ENCODE measurements at places on chromosomes 6 and 20. TPM values are rescaled to one million over a fixed set of nuclear protein-coding genes. Genes with fewer than 3 reads are reported as not detected.

ADGB gene
- total RNA-seq = not detected

DNA sequence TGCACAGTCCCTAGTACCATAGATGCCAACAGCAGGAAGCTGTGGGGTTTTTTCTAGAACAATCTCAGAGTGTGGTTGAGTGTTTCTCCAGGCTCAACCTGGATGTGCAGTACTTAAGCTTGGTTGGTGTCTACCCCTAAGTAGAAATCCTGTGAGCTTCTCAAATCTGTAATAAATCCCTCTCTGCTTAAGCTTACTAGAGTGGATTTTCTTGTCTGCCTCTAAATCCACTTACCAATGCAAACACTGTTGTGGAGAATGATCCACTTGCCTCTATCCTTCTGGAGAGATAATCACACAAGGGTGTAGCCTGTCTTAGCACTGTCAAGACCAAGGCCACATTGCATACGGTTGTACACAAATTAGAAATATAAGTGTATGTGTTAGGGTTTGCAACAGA, 43.3 kb upstream of the CLIC5 start:
- no peak overlapping the region for H3K4me3 ChIP-seq
- no peaks in the 10 kb centered on the region for H3K36me3 ChIP-seq
- H3K27me3 ChIP-seq = 0 out of 2 replicates have a peak, but pooled peaks cover 6% of the 10 kb centered on the region

- DNase-seq = no peak
- no peak overlapping the region for H3K4me3 ChIP-seq
- H3K36me3 ChIP-seq = no peaks in the 10 kb centered on the region
- no peaks in the 10 kb centered on the region for H3K27me3 ChIP-seq
- H3K27ac ChIP-seq = no peak overlapping the region
Observed at GRCh38 chr6:33746036-33746600, 587 bp downstream of the IP6K3 start.

DNA sequence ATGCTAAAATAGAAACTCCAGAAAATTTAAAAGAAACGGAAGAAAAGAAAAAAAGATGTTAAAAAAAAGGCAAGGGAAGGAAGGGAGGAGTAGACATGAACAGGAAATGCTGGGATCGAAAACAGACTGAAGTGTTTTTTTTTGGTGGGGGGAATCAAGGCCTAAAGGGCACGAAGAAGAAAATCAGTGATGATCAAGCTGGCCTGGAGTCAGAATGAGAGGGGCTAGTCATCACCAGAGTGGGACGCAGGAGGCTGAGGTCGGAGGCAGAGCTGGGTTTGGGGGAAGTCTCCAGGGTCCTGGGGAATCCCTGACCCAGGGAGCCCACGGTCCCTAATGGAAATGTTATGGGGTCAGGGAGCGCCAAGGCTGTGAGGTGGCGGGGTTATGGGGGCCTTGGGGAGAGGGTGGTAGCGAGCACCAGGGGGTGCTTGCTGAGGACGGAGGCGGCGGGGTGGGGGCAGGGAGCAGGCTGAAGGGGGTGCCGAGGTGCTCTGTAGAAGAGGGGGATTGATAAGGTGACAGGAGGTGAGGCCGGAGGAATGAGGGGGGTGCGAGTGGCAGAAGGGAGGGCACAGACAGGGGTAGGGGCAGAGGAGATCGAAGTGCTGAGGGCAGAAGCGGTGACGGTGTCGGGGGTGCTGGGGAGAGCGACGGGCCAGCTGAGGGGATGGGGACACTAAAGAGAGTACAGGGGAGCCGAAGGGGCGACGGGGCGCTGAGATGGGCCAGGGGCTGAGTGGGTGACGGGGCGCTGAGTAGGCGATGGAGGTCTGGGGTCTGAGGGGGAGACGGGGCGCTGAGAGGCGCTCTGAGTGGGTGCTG, 684 bp downstream of the ZNFX1 start:
- peak overlapping the region; percentile 98 for H3K4me3 ChIP-seq
- DNase-seq = no peak
- H3K27ac ChIP-seq = peak overlapping the region; percentile 91
- peaks cover 62% of the 10 kb centered on the region for H3K36me3 ChIP-seq
- H3K27me3 ChIP-seq = peaks cover 16% of the 10 kb centered on the region

DNA sequence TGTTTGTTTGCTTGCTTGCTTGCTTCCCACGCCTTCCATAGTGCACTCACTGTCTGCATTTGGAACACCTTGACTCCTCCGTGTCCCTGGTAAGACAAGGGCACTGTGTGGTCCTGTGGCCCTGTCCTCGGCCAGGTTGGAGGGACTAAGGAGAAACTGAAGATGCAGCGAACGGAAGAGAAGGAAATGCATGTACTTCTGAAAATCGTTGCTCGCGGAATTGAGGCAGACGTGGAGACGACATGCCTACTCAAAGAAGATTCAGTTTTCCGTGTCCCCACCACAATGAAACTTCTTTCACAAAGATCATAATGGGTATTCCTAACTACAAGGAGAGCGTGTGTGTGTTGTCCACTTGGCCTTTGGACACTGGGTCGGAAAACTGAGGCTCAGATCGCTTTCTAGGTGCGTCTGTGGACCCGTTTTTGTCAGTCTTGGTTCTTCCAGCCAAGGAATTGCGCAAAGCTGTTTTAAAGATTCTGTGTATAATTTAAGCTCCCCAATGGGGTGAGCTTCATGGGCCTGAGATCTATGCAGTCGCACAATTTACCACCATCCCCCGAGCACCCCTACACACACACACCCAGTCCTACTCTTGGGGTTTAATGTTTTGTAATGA, 120.4 kb upstream of the ZNF184 start:
- peaks cover 11% of the 10 kb centered on the region for H3K4me1 ChIP-seq
- no peaks in the 10 kb centered on the region for H3K27me3 ChIP-seq
- H3K36me3 ChIP-seq = no peaks in the 10 kb centered on the region
- peak overlapping the region; percentile 64 for H3K4me3 ChIP-seq

DNA sequence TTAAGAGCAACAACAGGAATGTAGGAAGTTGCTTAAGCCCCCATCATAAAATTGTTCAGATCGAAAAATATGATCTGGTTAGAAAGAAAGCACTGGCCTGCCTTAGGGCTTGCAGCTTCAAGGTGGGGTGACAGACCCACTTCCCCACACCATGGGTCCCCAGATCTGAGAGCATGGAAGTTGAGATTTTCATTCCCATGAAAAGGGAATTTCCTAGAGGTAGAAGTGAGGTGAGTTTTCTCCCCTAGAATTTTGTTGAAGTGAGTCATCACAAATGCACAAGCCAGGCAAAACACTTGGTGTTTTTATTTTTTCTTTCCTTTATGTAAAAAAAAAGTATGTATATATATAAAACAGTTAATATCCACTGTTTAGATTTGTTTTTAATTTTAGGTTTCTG, 213.6 kb upstream of the SUPT3H start:
- H3K27me3 ChIP-seq = no peaks in the 10 kb centered on the region
- peaks cover 60% of the 10 kb centered on the region for H3K4me1 ChIP-seq
- H3K27ac ChIP-seq = peak overlapping the region; percentile 88
- H3K36me3 ChIP-seq = no peaks in the 10 kb centered on the region
